Activated T-helper 1 cell treated with anti-CD3 and anti-CD28 coated beads, Interleukin-12 subunit alpha, Interleukin-12 subunit beta, Interleukin-2, Interleukin-4 antibody, amounts not matched to agents 30 ng/mL and 10 ng/mL and 1 ng/mL, durations not matched to agents 14 hours and 24 hours and 36 hours (primary cell): ENCODE measurements at places on chromosomes 16 and 17.

GRCh38 chr17:42027961-42028790 is 8.3 kb downstream of the NKIRAS2 start:
- no peak for DNase-seq

DNA sequence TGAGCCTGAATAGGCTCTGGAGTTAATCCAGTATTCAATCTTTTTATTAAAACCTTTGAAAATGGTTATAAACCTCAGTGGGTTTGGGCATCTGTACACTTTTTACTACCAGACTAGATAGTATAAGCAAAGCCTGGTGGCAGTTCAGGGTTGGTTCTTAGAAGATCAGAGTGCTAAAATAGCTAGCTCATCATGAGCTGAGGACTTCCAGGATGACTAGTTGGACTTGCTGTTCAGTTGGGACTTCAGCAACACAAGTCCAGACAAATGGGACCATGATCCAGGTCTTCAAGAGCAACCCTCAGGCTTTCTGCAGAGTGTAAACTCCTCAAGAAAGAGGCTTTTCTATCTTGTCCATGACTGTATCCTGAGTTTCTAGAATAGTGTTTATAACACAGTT is 1.2 kb upstream of the ZNF19 start:
- no peak for DNase-seq

DNA sequence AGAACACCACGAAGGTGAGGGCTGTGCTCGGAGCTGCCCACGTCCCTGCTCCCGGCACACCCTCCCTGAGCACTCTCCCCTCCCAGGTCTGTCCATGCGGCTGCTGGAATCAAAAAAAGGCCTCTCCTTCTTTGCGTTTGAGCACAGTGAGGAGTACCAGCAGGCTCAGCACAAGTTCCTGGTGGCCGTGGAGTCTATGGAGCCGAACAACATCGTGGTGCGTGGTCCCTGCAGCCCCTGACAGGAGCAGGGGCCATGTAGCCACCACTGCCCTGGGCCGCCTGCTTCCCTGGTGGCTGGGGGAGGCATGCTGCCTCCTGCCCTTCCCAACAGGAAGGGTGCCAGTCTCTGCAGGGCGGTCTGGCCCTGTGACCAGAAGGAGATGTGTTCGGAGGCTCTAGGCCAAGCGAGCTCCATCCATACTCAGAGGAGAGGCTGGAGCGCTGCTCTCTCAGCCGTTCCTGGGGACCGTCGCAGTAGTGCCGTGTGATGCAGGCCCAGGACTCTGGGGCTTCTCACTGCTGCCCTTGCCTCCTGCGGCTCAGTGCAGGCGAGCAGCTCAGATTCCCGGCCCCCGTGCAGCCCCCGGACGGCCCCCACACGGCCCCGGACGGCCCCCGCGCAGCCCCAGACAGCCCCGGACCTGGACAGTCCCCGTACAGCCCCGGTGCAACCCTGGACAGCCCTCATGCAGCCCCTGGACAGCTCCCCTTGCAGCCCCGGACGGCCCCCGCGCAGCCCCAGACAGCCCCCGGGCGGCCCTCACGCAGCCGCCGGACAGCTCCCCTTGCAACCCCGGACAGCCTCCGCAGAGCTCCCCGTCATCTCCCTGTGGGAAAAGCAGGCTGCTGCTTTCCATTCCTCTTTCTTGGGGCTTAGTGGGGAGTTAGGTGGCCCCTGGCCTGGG is 20.5 kb downstream of the TCF25 start:
- no peak for DNase-seq

- no peak for DNase-seq
Observed at GRCh38 chr17:36899250-36900159, 37.8 kb upstream of the LHX1 start.

DNA sequence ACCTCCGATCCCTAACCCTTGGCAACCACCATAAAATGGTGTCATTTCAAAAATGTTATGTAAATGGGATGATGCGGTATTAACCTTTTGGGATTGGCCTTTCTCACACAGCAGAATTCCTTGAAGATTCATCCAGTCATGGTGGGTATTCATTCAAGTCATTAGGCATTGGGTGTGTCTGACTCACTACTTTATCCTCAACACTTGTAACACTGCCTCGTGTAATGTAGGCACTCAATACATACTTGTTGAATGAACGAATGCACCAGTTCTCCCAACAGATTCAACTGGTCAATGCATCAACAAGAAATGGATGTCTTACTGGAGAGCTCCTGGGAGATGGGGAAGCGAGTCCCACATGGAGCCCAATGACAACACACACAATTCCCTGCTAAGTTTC is 21.8 kb upstream of the GAN start:
- no peak for DNase-seq

DNA sequence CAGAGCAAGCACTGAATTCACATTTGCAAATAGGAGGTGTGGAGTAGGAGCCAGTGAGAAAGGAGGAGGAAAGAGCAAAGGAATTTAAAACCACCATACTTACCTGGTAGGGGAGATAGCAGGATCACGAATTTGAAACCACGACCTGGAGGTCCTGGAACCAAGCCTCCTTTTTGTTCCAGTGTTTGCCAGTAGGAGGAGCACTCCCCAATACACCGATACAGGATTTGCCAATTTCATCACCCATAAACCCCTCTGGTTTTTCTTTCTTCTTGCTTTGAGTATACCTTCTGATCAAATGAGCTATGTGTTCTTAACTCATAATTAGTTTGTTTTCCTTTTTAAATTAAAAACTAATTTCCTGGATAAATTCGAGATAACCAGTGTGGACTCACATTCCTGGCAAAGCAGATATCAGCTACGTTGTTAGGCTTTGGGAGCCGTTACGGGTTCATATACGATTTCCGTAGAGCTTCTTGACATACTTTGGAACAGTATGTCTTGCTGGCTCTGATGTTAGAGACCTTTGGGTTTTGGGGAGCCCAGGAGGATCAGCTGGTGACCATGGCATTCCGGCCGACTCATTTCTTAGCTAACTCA is 22.7 kb downstream of the BCO1 start:
- DNase-seq: peak; percentile 1

- DNase-seq: no peak
Observed at GRCh38 chr17:75771334-75772281, 6.6 kb upstream of the GALK1 start.

DNA sequence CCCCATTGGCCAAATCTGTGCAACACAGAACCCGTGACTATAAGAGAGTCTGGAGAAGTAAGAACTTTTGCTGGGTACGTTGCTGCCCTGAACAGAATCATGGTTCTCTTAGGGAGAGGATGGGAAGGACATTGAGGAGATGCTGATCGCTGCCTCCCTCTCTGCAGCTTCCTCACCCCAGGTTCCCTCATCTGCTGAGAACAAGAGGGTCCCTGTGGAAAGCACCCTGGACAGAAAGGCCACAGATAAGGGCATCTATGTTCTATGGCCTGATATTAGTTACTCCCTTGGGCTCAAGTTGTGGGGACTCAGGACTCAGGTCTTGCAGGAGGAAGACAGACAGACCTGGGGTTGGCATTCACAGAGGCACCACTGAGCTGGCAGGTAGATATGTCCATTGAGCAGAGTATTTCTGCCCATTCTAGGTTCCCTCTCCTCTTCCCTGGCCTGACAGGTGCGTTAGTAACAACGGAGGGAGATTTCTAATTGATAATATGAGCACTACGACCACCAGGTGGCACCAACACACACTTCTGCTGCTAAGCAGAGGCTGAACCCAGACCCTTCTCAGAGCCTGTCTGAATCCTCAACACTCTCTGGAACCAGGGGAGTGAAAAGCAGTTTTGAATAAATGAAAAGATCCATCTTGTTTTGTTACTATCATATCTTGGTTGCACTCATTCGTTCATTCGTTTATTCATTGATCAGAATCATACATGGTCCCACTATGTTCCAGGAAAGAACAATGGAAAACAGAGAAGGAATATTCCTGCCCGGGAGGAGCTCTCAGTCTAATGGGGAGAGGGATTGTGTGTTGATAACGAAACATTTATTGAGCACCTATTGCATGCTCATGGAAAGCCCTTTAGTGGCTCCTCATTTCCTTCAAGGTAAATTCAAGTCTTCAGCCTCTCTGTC is 56.4 kb downstream of the SLC6A2 start:
- peak; percentile 26 for DNase-seq

- no peak for DNase-seq
Observed at GRCh38 chr16:50396761-50397535, 28.2 kb upstream of the BRD7 start.

DNA sequence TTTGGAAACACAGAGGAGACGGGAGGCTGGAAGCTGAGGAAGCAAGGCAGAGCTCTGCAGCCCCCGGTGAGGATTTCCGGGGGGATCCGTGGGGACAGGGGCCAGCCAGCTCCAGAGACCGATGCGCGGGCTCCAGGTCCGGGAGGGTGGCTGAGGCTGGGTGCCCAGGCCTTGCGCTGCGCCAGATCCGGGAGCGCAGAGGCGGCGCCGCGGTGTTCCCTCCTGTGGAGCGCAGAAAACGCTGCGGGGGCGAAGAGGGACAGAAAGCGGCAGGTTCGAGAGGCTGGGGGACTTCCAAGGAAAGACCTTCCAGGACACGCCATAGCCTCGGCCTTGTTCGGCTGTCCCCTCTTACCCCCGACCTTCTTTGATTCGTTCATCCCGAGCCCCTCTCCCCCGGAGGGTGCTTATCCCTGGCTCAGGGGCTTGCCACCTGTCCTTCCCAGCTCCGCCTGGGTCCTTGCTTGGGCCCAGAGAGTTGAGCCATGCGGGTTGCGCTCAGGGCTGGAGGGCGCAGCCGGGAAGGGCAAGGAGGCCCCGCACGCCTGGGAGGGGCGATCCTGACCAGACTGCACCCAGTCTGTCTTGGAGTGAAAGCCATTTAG is 697 bp upstream of the SHISA9 start:
- DNase-seq: no peak

GRCh38 chr16:68367030-68367429 is 56.2 kb downstream of the PRMT7 start:
- DNase-seq: peak; percentile 22

- no peak for DNase-seq
Observed at GRCh38 chr16:54140057-54140787, 146.4 kb downstream of the IRX3 start.

DNA sequence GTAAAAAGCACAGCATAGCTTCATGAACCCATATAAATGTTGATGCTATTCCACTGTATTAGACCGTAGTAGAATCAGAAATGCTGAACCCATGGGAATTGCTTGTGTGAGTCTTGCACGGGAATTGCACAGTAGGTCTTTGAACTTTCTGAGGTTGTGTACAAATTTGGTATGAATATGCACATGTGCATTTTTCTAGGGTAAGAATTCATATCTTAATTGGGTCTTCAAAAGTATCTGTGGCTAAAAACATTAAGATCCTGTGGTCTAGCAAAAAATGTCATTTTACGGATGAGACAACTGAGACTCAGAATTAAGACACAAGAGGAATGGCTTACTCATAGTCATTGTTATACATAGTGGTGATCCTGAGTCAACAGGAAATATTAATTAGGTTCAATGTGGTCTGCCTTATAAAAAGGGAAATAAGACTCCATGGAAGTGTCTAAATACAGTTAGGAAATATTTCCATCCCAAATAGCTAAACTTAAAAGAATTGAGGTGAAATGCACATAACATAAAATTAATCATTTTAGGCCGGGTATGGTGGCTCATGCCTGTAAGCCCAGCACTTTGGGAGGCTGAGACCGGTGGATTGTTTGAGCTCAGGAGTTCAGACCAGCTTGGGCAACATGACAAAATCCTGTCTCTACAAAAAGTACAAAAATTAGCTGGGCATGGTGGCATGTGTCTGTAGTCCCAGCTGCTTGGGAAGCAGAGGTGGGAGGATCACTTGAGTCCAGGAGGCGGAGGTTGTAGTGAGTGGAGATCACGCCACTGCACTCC is 22.8 kb downstream of the TAOK1 start:
- no peak for DNase-seq

DNA sequence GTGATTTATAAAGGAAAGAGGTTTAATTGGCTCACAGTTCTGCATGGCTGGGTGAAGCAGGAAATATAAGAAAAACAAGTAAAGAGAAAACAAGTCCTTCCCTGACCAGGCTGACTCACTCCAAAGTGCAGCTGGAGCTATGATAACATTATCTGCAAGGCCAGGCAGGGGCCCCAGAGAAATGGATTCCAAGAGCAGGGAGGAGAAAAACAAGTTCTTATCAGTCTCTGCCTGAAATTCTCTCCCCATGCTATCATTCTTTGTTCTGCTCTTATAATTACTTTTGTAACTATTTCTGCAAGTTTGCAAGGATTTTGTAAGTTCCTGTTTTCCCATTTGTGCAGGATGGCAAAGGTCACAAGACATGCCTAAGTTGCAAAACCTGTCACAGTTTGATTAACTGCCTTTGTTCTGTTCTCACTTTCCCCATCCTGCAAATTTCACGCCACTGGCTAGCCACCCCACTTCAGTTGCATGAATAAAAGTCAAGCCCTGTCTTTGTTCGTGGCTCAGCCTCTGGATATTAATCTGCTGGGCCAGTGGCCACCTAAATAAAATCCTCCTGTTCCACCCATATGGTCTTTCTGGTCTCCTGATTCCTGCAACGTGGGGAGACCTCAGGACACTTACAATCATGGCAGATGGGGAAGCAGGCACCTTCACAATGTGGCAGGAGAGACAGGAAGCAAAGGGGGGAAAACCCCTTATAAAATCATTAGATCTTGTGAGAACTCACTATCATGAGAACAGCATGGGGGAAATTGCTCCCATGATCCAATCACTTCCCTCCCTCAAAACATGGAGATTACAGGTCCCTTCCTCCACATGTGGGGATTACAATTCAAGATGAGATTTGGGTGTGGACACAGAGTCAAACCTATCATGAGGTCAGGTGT is 13.1 kb downstream of the ABCA9 start:
- DNase-seq: no peak

DNA sequence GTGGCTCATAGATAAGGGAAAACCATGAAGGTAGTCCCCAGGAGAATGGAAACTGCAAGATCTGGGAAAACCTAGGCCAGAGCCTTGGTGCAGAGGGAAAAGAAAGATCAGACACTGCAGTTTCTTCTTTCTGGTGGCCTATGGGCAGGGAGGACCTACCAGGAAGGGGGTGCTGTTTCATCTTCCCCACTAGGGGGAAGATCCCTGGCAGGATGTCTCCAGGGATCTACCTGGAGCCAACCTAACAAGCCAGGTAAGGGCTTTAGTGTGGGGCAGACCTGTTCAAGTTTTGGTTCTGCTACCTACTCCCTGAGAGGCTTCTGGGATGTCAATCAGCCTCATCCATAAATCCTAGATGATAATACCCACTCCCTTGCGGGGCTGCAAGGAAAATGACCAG is 21.4 kb downstream of the TOM1L2 start:
- no peak for DNase-seq

DNA sequence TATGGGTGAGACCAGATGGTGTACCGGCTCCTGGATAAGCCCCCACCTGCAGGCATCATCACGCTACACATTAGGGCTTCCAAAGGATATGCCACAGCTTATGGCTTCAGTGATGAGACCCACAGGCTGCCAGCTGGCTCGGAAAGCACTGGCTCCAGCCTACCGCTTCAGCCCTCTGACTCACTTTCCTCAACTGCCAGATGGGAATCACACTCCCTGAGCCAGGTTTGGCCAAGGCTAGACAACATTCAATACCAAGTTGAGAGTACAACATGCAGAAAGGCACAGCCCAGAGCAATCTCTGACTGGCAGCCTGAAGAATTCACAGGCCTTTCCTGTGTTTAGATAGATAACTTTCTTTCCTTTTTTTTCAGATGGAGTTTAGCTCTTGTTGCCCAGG is 10.3 kb downstream of the CENPV start:
- no peak for DNase-seq

GRCh38 chr16:89489040-89489897 is 1.1 kb downstream of the ANKRD11 start:
- DNase-seq: peak; percentile 76
